ENCODE measurements at places on chromosomes 6 and 20.

GRCh38 chr6:143015300-143015706, 45.4 kb upstream of the AIG1 start:
- DNase-seq = no peak

- DNase-seq = no peak
Measured at GRCh38 chr6:114119056-114119455, 148.1 kb upstream of the HDAC2 start.

- no peak for DNase-seq
Measured at GRCh38 chr20:44394452-44394701, 38.9 kb downstream of the HNF4A start.

DNA sequence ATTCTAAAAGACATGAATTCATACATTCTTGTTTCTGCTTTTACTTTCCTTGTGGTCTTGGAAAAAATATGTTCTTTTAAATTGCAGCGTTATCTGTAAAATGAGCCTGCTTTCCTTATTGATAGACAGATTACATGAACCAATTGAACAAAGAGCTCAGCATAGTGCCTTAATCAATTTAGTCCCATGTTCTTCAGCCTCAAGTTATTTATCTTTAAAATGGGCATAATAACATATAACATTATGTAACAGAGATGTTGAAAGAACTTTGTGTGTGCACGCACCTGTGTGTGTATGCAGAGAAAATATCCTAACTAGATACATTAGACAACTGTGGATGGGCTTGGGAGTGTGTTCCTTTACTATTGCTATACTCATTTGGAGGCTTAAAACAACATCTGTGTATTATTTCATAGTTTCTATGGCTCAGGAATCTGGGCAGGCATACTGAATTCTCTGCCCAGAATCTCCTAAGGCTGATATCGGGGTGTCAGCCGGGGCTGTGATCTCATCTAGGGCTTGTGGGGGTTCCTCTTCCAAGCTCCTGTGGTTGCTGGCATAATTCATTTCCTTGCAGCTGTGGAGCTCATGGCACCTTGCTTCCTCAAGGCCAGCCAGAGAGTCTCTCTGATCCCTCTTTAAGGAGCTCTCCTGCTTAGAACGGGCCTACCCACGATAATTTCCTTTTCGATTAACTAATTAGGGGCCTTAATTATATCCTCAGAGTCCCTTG, 194.1 kb downstream of the ARID1B start:
- no peak for DNase-seq

DNA sequence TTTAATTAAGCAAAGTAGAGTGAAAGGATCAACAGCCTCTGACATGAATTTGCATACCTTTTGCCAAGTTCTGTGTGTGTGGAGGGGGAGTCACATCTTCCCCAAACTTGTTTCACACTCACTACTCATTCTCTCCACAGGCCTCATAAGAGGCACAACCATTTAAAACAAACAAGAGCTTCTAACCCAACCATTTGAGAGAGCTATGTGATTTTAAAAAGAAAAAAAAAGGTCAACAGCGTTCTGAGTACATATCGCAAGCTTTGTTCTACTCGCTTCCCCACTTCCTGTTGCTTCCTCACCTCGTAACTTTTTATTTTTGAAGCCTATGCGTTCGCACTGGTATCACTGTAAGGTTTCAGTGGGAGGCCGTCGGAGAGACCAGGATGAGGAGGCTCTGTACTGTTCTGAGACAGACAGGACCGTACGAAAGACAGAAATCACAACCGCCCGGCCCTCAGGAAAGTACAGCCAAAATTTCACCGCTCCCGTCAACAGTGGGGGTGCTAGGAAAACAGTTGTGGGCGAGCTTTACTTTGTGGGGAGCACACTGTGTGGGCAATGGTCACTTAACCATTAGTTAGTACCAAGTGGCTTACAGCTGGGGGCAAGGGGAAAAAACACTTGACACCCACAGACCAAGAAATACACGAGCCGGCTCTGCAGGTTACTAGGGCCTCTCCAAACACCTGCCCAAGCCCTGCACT, 61.3 kb downstream of the TRERF1 start:
- DNase-seq = no peak

DNA sequence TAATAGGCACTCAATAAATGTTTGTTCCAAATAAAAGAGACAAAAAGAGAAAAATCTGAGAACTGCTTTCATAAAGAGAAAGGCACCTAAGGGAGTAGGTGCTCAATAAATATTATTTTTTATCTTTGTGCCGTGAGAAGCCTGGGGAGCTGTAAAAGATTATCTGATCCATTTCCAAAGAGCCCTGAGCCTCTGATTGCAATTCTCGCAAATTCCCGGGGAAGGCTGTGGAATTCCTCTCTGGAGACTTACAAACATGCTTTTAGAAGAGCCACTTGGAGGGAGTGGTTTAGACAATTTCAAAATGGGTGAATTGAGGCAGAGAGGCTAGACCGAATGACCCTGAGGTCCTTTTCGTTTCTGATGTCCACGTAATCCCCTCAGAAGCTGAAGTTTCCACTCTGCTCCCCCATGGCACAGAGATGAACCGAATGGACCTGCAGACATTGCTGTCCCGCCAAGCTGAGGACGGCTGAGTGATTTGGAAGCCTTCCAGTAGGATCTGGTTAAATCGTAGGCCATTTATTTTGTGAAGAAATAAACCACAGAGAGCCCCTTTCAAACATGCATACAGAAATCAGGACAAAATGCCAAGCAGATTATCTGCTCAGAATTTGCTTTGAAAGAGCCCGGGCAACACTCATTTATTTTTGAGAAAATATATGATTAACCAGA, 77.8 kb downstream of the PKHD1 start:
- no peak for DNase-seq

- DNase-seq = no peak
Measured at GRCh38 chr6:134373282-134373922, 55.5 kb upstream of the SGK1 start.

DNA sequence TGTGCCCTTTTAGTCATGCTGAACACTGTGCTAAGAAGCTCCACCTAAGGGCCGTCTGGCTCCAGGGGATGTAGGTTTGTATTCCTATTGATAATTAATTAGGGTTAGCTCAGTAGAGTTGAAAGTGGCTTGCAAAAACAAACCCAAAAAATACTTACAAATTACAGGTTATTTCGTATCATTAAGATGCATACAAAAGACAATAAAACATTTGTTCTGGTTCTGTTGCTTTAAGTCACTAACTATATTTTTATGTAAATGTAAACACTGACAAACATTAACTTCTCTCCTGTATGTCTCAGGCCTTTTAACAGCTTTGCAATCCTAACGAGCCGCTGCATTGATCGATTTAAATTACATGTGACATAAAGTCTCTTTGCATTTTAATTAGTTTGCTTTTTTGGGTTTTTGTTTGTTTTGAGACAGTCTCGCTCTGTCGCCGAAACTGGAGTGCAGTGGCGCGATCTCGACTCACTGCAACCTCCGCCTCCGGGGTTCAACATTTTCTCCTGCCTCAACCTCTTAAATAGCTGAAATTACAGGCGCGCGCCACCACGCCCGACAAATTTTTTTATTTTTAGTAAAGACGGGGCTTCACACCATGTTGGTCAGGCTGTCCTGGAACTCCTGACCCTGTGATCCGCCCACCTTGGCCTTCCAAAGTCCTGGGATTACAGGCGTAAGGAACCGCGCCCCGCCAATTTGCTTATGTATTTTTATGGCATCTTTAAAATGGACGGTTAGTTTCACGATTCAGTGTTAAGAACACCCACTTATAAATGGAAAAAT, 110.9 kb downstream of the HFE start:
- DNase-seq = no peak

- no peak for DNase-seq
Measured at GRCh38 chr20:26169506-26169905, 472.9 kb upstream of the ZNF337 start.

DNA sequence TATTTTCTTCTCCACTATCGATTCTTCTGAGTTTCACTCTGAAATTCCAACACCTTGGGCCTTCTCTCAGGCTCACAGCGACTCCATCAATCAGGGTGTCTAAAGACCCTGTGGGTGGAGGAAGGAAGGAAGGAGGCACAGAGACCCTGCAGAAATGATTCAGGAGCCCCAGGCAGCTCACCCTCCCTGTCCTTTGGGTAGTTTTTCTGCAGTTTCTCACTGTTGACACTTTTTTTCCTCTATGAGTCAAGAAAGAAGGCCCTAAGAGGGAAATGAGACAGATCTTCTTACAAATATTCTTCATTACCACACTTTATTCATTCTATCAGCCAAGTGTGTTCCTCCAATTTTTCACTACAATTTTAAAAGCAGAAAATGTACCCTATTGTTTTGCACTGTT, 34.2 kb upstream of the TBXT start:
- no peak for DNase-seq

DNA sequence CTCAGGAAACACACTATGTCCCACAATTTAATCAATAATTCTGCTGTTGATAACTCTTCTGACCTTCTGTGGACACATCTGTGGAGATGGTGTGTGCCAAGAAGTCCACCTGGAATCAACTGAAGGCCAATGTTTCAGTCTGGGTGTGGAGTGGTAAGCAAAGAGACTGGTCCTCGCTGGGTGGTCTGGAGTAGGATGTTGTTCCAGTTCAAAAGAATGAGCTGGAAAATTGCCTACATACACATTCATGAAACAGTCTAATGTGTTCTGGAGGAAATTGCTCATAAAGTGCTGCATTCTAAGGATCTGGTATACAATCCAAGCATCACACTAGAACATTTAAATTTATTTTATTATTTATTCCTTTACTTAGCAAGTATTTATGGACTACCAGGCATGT, 33.9 kb upstream of the TBX18 start:
- no peak for DNase-seq

GRCh38 chr6:132977413-132977812, 163.0 kb downstream of the RPS12 start:
- DNase-seq = no peak

- no peak for DNase-seq
Measured at GRCh38 chr20:11132819-11133415, 459.1 kb upstream of the JAG1 start.

DNA sequence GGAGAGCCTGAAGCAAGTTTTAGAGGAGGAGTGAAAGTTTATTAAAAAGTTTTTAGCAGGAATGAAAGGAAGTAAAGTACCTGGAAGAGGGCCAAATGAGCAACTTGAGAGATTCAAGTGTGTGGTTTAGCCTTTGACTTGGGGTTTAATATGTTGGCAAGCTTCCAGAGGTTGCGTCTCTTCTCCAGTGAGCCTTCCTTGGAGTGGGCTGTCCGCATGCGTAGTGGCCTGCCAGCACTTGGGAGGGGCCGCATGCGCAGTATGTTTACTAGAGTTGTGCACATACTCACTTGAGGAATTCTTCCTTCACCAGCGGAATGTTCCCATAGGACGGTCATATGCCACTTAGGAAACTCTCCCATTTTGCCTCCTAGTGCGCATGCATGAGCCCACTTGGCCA, 235.2 kb downstream of the ALDH8A1 start:
- DNase-seq = no peak

DNA sequence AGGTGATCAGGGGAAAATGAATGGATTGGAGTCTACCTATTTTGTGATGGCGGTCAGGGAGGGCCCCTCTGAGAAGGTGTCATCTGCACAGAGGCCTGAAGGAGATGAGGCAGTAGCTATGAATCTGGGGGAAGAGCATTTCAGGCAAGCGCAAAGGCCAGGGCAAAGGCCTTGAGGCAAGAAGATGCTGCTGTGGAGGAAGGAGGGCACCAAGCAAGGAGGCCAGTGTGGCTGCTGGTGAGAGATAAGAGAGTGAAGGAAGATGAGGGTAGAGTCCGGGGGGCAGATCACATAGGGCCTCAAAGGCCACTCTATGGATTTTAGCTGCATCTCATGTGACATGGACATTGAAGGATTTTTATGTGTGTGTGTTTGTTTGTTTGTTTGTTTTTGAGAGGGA, 20.6 kb upstream of the CSNK2A1 start:
- DNase-seq = no peak

DNA sequence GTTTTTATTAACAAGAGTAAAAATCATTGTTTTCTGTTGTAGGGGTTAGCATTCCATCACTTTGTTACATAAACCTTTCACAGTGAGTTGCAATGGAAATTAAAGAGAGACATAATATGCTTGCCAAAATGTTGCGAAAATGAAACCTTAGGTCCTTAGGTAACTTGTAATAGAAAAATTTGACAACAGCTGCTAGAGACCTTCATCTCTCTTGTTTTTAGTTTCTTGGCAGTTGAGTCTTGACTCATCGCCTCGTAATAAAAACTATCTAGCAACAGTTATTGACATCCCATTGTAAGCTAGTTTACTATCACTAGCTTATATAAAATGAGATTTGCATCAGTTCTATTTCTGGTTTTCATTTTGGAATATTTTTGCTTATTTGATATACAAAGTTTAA, 179.0 kb upstream of the MMS22L start:
- no peak for DNase-seq

DNA sequence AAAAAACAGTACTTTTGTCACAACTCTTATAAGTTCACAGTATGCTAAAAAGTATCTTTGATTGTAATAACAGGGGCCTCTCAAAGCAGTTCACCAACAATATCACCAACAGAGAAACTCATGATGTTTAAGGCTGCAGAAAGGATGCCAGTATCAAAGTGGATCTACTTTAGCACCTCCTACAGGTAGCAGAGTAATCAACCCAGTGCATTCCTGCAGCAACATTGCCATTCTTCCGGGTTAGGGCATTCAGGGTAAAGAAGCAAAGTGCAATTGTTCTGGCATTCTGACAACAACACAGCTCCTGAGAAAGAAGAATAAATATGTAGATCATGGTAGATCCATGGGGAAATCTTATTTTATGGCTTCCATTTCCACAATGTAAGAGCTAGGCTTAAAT, 7.6 kb upstream of the SLC17A4 start:
- no peak for DNase-seq

- DNase-seq = no peak
Measured at GRCh38 chr20:33796263-33796906, 14.8 kb upstream of the CHMP4B start.

DNA sequence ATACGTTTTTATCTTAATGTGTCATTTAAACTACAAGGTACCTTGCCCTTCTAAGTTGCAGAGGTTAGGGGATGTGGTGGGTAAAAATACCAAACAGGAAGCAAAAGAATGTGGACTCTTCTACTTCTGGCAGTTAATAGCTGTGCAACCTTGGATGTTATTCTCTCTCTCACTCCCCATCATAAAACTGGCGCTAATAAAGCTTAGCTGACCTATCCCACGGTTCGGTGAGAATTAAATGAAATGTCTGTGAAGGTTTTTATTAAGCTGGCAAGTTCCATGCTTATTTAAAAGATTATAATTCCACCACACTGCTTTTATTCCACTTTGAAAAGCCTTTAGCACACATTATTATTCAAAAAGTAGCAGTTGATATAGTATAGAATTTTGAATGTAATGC, 127.8 kb upstream of the SLC22A23 start:
- no peak for DNase-seq

DNA sequence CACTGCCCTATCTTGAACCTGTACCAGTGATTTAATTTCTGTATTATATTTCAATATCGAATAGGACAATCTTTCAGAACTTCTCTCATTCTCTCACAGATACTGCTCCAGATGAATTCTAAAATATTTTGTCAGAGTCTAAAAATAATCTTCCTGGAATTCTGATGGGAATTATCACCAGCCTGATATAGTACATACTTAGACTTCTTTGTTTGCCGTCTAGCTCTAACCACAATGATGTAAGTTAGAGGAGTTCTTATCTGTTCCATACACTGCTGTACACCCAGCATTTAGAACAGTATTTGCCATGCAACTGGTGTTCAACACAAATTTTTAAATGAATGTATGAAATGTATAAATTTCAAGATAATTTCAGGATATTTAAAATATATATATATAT, 1.3 kb upstream of the HUS1B start:
- DNase-seq = no peak

Measured in anterior cingulate cortex (tissue), 58 donors.